IPS DF 6.9 (cell line): ENCODE measurements at places on chromosomes 1 and 21.
A peak's percentile ranks its signal among the peaks of the same experiment; 100 is the strongest.

GRCh38 chr21:37860416-37860815 is 55.8 kb downstream of the KCNJ6 start:
- no peak for DNase-seq

GRCh38 chr1:35924838-35925237 is 6.1 kb upstream of the AGO3 start:
- DNase-seq: no peak

- no peak for DNase-seq
Observed at GRCh38 chr1:228240411-228241240, 32.8 kb downstream of the OBSCN start.

- DNase-seq: no peak
Observed at GRCh38 chr1:60567256-60567655, 493.7 kb upstream of the C1orf87 start.

GRCh38 chr1:167714098-167714438 is 7.7 kb upstream of the MPZL1 start:
- no peak for DNase-seq

GRCh38 chr1:243294723-243295121 is 38.9 kb downstream of the SDCCAG8 start:
- no peak for DNase-seq

- DNase-seq: no peak
Observed at GRCh38 chr1:43439781-43440180, 13.9 kb downstream of the HYI start.

DNA sequence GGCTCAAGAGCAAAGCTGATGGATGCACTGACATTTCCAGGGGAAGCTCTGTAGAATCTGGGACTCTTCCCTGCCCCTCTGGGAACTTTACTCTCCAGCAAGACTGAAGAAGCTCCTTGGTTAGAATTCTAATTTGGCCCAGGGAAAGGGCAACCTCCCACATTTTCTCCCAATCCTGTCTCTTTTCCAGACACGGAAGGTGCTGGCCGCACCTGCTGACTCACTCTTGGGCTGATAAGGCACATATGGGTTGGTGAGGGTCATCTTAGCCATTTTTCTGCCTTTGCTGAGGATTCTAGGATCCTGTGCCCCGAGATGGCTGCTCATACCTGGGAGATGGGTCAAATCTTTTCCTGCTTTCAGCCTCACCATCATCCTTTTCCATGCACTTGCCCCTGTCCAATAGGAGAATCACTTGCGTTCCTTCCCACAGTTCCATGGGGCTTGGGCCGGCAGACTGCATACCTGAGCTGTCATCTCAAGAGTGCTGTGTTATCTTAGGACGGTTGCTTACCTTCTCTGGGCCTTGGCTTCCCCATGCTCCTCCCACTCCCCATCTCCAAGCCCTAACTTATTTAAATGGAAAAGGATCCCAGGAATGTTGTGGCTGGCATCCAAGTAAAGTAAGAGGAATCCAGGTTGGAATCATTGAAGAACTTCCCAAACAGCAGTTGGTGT is 1.3 kb downstream of the TINAGL1 start:
- no peak for DNase-seq

GRCh38 chr1:41495210-41495948 is 10.9 kb upstream of the EDN2 start:
- no peak for DNase-seq

GRCh38 chr1:207925210-207925609 is 14.3 kb upstream of the CD34 start:
- DNase-seq: no peak

DNA sequence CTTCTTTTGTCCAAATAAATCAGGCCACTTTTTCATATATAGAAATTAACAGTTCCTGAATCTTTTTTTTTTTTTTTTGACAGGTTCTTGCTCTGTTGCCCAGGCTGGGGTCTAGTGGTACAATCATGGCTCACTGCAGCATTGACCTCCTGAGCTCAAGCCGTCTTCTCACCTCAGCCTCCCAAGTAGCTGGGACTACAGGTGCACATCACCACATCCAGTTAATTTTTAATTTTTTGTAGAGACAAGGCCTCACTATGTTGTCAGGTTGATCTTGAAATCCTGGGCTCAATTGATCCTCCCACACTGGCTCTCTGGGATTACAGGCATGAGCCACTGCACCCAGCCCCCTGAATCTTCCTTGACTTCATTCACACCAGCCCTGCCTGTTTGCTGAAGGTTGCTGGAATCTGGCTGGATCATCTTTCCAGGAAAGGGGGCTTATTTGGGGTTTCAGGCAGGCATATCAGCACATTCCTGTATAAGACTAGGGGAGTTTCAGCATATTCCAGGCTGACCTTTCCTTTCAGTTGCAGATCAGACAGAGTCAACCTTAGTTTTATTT is 78.2 kb upstream of the ARHGAP29 start:
- peak; percentile 22 for DNase-seq

- DNase-seq: no peak
Observed at GRCh38 chr1:9629445-9630201, 21.9 kb upstream of the PIK3CD start.

DNA sequence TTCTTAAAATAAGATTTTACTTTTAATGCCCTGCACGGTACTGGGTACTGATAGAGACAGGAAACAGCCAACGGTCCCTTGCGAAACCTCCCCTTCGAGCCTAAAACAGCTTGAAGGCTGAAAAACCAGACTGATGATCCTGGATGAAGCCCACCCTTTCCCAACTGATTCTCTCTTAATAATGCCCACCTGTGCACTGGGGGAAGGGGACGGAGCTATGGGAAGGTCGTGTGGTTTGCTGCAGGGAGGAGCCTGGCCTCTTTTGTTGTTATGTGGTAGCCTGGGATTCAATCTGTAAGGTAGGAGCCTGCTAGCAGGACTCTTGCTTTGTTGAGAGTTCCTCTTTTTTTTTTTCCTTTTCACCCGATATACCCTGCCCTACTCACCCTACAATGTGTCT is 25.6 kb downstream of the SAMSN1 start:
- no peak for DNase-seq

DNA sequence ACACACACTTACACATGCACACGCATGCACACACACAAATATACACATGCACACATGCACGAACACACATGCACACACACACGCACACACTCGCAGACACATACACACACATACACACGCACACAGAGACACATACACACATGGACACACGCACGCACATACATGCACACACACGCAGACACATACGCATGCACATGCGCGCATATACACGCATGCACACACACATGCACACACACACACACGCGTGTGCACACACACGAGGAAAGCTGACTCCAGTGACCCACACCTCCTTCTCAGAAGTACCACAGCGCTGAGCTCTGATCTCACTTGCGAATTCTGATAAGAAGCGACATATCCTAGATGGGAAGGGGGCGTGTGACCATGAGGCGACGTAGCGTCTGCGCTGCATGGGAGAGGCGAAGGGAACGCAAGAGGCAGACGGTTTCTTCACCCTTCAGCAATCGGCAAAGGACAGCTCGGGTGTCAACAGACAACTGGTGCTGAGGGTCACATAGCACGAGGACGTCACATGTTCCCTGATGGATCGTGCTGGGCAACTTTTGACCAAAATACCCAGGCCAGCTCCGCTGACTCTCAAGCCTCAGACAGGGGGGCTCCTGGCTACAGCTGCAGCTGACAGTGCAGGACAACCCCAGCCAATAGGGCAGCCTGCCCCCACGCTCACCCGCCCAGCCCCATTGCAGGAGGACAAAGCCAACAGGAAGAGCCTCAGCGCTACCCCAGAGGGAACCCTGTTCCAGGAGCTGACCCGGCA is 16.0 kb upstream of the PDE9A start:
- no peak for DNase-seq

DNA sequence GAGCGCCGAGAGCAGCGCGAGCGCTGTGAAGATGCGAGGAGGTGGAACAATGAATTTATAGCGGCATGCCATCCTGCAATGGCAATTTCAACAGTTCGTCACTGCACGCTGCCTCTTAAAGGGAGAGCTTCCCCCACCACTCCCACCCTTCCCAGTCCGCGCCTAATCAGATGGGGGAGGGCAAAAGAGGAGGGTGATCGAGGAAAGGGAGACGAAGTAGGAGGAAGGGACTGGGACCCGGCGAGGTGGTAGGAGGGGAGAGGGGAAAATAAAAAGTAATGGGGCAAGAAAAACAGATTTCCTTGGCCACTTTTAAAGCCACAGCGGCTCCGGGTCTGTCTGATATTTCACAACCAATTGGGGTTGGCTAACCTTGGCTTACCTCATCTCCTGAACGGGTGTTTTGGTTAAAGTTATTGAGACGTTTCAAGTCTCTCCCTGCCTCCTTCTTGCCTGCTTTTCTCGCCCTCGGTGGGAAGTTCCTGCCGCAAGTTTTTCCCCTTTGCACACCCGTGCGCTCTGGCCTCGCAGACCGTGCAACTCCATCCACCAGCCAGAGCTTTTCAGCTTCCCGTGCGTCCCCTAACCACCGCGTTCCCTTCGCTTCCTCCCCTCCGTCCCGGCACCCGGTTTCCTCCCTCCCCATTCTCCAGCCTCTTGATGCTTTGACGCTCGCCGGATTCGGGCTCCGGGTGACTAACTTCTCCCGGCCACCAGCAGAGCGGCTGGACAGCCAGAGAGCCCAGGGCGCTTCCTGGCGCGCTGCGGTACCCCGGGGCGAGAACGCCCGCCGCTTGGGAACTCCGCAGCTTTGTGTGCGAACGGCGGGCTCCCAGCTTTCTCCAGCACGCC is at the start of gene ADAMTS5:
ADAMTS5 (minus strand) TSS at position 27 of the 852 bp plus-strand sequence. CDS start 697 bp downstream, outside the sequence.
- DNase-seq: no peak

DNA sequence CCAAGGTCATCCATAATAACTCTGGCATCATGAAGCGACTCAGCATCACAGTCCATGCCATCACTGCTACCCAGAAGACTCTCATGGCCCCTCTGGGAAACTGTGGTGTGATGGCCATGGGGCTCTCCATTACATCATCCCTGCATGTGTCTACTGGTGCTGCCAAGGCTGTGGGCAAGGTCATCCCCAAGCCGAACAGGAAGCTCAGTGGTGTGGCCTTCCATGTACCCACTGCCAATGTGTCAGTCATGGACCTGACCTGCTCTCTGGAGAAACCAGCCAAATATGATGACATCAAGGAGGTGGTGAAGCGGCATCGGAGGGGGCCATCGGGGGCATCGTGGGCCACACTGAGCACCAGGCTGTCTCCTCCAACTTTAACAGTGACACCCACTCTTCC is 65.1 kb upstream of the ARHGAP29 start:
- DNase-seq: no peak

DNA sequence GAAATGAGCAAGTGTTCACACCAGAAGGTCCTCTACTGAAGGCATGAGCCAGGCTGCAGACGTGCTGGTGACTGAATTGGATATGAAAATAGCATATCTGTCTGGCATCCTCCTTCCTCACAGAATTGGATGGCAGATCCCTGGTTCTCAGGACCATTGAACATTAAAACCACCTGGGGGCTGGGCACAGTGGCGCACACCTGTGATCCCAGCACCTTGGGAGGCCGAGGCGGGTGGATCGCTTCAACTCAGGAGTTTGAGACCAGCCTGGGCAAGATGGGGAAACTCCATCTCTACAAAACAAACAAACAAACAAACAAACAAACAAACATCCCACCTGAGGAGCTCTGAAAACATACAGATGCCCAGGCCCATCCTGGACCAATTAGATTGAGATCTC is 23.4 kb downstream of the TEX35 start:
- no peak for DNase-seq

GRCh38 chr1:234884006-234884405 is 244.6 kb downstream of the TOMM20 start:
- no peak for DNase-seq

GRCh38 chr1:50681931-50682330 is 258.7 kb upstream of the DMRTA2 start:
- DNase-seq: no peak

- no peak for DNase-seq
Observed at GRCh38 chr1:241424480-241424971, 67.5 kb upstream of the RGS7 start.

GRCh38 chr1:107095647-107096046 is 39.2 kb downstream of the PRMT6 start:
- no peak for DNase-seq

DNA sequence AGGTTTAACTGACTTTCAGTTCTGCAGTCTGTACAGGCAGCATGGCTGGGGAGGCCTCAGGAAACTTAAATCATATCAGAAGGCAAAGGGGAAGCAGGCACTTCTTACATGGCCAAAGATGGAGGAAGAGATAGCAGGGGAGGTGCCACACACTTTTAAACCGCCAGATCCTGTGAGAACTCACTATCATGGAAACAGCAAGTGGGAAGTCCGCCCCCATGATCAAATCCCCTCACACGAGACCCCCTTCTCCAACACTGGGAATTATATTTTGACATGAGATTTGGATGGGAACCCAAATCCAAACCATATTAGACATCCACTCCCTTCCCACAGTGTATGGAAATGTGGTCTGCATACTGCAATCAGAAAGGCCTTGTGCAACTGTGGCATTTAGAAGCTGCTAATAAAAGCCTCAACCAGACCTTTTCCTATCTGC is 148.2 kb downstream of the FCRL5 start:
- DNase-seq: no peak

DNA sequence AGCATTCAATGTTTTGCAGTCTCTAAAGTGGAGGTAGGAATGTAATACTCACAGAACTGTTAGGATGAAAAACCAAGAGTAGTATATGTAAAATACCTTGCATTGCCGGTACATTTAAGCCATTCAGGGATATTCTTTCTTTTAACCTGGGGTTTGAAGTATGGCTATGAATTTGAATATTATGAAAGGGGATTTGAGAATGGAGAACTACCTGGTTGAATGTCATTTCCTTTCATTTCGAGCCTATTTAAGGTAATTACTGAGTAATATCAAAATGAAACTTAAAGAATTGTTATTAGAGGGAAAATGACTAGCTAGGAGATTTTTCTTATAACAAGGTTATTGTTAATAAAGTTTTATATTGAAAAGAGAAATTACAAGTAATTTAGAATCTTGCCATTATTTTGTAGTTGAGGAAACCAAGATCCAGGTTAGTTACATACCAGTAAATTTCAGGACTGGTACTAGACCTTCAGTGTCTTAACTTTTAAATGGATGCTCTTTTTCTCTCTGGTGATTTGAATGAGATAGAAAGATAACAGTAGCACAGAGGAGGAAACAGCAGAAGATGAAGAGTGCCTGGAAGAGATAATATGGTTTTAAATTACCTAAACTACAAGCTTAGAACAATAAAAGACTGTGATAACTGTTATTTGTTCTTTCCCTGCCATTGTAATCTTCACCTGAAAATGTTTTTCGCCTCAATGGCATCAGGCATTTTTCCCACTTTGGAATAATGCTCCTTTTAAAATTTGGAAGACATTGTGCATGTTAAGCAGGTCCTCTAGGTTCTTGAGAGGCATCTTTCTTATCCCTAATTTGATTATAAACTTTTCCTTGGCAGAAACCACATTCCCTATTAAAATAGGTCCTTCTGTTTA is 103.2 kb downstream of the PKN2 start:
- DNase-seq: no peak

DNA sequence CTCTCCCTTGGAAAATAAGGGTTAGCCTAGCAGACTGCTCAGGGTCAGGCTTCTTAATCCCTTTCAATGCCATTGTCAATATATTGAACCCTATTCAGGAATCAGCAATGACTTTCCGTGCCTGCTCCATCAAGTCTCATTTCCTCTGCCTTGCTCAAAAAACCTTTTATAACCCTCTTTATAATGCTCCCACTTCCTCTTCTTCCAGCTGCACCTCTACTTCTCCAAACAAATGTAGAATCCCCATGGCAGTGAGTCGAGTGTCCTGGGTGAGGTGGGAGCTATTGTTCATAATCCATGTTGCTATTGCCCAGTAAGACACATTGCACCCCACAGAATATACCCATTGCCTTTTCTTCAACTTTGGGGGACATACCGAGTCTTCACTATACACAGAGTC is 58.6 kb downstream of the OLIG1 start:
- no peak for DNase-seq
